ENCODE measurements at places on chromosomes 7 and 10.

DNA sequence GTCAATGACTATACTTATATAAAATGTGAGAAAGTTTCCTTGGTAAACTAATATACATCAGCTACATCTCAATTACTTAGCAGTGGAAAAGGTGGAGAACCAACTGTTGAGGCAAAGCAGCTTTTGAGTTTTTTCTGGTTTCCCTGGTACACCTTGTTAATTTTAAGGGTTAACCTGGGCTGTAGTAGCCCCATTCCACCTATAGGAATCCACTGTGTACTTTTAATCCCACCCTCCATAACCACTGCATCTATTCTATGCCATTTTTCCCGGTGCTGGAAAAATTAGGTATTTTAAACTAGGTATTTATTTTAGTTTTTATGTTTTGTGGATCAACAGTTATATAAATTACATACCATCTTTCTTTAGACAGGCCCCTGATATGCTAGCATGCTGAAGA, 42.4 kb downstream of the NRBF2 start:
- no peak for DNase-seq

GRCh38 chr7:121271916-121272315, 56.9 kb upstream of the WNT16 start:
- no peak for DNase-seq

- DNase-seq: no peak
Measured at GRCh38 chr10:47189802-47190201, 110.2 kb upstream of the GDF10 start.

- no peak for DNase-seq
Measured at GRCh38 chr7:151623766-151624165, 104.1 kb upstream of the RHEB start.

DNA sequence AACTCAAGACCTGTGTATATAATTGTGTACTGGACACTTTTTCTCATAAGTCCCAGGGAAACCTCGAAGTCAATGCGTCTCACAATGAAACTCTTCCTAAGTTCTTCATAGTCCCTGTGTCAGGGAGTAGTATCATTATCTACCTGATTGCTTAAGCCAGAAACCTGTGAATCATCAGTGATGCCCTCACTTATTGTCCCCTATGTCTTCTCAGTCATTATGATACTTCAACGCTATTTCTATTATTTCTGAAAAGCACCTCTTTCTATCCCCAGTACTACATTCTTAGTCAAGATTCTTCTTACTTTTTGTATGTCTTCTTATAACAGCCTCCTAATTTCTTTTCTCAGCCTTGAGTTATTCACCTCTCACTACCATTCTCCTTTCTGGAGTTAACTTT, 94.3 kb downstream of the OTUD1 start:
- DNase-seq: no peak

DNA sequence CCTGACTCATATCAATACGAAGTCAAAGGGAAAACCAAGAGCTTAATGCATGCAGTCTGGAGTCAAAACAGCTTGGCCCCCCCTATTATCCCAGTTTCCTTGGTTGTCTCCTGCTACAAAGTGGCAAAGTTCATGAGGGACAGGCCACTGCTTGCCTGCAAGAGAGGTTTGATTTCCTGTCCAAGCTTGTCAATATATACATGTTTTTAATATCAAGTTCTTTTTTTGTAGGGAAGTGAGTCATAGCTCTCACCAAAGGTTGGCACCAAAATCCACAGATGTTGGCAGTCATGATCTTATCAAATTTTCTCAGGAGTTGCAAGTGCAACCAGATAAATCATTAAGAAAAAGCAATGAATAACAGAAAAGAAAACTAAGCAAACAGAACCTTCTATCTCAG, 176.8 kb downstream of the COBL start:
- no peak for DNase-seq

GRCh38 chr7:17462131-17462631, 163.7 kb downstream of the AHR start:
- DNase-seq: no peak

GRCh38 chr7:28955718-28956607, 2.2 kb downstream of the TRIL start:
- DNase-seq: no peak

- no peak for DNase-seq
Measured at GRCh38 chr7:37349979-37350590, 98.6 kb downstream of the ELMO1 start.

GRCh38 chr7:31805209-31805818, 118.3 kb downstream of the PPP1R17 start:
- no peak for DNase-seq

DNA sequence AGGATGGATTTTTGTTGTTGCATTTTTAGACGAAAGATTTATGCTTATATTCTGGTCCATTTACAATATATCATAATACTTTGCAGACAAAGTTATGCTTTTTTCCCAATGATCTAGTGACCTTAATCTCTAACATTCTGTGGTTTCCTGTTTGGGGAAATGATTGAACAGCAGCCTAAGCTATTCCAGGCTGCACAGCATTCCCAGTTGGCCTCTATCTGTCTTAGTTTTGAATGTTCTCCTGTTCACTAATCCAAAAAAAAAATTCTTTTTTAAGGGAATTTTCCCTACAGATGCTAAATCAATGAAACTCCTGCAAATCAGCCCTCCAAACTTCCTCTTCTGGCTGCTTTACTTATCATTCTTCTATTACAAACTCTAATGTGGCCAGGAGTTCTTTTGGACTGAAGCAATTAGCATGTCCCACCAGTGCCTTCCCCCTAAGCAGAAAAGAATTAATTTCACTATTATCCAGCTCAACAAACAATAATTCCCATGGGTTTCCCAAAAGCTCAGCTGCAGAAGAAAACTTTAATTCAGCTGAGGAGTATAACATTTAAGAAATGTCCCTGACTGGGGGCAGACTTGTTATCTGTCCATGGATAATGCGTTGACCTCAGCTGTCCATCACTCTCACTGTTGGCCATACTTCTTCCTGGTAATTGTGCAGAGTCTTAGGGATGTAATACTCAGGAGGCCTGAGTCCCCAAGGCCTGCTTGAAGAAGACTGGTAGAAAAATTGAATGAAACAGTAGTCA, 81.9 kb upstream of the TRIL start:
- DNase-seq: peak; percentile 30

DNA sequence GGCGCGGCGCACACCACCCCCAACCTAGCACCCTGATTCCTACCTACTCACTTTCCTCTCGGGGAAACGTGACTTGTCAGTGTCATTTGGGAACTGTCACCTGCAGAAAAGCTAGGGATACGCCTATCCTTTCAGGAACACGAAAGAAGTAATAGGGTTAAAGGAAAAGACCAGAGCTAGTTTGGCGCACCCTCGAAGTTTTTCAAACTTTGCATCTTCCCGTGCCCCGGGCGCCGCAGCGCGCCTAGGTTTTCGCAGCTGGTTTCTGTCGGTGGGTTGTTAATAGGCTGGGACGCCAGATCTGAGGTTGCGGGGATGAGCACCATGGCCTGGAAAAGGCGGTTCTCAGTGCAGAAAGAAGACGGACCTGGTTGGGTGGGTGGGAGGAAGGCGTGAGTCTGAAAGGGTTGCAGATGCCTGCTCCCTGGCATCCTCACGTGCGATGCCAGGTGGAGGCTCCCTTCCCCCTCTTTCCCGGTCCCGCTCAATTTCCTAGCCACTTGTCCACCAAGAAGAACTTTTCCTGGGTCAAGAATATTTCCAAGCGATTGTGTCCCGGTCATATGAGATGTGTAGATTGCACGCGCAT, 568 bp upstream of the MEOX2 start:
- no peak for DNase-seq

- no peak for DNase-seq
Measured at GRCh38 chr7:139776486-139777132, 1.2 kb downstream of the HIPK2 start.

DNA sequence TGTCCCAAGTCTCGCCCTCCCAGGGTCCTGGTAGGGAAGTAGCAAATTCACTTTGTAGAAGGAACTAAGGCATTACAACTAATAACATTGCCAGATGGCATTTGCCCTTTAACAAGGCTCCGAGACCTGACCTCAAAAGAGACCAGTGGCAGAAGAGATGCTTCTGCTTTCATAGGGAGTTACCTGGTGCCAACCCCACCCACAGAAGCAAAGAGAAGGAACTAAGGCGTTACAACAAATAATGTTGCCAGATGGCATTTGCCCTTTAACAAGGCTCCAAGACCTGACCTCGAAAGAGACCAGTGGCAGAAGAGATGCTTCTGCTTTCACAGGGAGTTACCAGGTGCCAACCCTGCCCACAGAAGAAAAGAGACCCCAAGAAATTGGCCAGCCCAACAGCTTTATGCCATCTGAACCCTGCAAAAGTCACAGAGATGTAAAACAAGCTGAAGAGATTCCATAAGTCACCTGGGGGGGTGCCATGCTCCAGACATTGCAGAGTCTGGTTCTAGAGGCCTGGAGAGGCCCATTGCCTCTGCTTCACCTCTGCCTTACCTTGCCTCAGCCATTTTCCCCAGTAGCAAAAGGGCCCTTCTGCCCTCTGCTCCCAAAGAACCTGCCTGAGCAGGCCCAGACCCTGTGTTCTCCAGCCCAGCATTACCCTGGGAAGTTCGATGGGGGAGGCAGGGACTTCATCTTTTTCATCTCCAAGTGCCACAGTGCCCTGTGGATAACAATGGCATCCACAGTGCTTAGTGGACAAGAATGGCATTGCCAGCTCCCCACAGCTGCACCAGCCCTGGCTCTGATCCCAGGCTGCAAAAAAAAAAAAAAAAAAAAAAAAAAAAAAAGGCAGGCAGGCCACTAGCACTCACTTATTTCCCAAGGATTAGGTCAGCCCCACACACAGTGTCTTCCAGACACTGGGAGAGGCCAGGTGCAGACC, 179.5 kb upstream of the PLXNA4 start:
- no peak for DNase-seq

GRCh38 chr7:21364801-21365271, 63.0 kb upstream of the SP4 start:
- DNase-seq: no peak

GRCh38 chr7:114981323-114981722, 59.4 kb downstream of the MDFIC start:
- DNase-seq: no peak

GRCh38 chr7:71350680-71351079, 218.7 kb downstream of the GALNT17 start:
- no peak for DNase-seq

DNA sequence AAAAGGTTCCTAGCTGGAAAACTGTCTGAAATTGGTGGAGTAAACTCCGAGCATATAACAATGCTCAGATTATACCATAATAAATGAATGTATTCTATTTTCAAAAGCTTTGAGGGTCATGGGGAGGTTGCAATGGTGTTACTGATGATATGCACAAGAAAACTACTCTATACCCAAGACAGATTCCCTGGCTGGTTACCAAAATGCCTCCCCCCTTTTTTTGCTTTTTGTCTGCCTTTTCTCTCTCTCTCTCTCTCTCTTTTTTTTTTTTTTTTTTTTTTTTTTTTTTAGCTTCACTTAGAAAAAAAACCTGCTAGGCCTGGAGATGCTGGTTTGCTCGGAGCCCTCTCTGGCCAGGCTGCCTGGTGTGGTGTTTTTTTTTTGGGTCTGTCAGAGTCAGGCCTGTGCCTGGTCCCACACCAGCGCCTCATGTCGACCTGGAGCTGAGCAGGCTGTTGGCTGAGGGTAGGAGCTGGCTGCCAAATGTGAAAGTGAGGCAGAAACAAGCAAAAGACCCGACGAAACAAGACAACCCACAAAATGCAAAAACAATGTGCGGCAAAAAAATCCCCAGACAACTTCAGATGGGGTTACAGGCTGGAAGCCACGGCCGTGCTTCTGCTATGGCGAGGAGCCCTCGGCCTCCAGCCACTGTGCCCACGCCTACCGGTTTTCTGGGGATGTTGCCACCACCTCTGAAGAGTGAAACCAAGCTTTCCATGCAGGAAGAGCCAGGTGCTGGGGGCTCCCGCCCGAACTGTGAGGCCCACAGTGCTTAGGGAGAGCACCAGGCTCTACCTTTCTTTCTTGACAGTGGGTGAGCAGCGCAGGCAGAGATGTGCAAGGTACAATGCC, 59.9 kb upstream of the EFCAB10 start:
- no peak for DNase-seq

DNA sequence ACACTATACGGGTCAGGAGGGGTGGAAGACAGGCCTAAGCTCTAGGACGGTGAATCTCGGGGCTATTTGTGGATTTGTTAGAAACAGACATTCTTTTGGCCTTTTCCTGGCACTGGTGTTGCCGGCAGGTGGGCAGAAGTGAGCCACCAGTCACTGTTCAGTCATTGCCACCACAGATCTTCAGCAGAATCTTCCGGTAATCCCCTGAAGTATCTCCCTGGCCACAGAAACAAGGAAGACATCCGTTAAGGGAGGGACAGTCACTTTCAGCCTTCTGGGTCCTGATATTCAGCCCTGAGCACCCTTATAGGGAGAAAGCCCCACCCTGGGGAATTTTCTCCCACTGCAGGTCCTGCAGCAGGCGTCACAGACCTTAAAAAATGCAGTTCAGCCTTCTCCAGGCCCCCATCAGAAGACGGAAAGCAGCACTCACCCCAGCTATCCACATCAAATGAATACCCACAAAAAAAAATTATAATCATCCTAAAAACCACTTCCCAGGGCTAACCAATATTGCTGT, 23.2 kb downstream of the PLAC9 start:
- DNase-seq: no peak

GRCh38 chr10:27341001-27341400, 100.4 kb upstream of the ACBD5 start:
- no peak for DNase-seq

DNA sequence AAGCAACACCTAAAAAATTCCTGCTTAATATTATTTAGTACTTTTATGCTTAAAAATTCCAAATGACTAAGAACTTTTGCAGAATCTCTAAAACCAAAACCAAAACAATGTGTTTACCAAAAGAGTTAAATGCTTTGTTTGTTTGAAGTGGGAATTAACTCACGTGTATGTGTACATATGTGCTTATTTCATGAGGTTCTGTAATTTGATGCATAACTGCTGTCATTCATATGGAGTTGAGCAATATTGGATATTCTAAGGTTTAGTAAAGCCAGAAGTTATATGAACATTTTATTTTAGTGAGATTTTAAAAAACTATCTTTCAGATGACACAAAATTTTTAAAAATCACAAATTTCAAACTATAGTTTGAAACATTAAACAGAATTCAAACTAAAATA, 157.1 kb downstream of the PIP4K2A start:
- no peak for DNase-seq

- no peak for DNase-seq
Measured at GRCh38 chr10:11612021-11613001, 861 bp upstream of the USP6NL start.

DNA sequence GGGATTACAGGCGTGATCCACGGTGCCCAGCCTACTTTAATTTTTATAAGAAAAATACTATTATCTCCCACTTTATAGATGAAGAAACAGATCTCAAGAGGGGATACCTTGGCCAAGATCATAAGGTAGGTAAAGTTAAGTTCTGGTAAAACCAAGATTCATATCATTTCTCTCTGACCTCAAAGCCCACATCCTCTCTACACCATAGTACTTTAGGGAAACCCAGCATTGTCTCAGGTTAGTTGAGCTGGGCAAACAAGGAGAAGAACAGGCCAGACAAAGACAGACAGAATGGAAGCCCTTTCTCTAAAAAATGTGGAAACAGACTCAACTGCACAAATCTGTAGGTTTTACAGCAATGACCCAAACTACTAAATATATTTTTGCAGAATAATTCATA, 197.7 kb upstream of the FRMD4A start:
- no peak for DNase-seq

- DNase-seq: peak; percentile 81
Measured at GRCh38 chr7:98251601-98252424, at the start of gene TECPR1. Gene TECPR1, minus strand, starts transcription at chr7:98252232. Its CDS starts 6,086 bp downstream, at chr7:98246146.
